Stomach (tissue), 19 donors: ENCODE measurements at places on chromosomes 7 and 10. TPM values are rescaled to one million over a fixed set of nuclear protein-coding genes. Genes with fewer than 3 reads are reported as not detected.

DNA sequence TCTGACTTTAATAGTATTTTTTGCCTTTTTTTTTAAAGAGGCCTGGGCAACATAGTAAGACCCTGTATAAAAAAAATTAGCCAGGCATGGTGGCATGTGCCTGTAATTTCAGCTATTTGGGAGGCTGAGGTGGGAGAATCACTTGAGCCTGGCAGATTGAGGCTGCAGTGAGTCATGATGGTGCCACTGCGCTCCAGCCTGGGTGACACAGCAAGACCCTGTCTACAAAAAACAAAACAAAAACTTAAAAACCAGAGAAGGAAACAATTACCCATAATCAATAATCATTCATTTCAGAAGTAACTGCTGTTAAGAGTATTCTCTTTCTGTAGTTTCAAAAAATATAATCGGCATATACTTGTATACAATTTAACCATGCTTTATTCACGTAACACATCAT lies 28.0 kb downstream of the VPS26A start:
- DNase-seq = no peak

- DNase-seq = no peak
Measured at GRCh38 chr7:157407512-157408257, 70.9 kb downstream of the DNAJB6 start.

DNA sequence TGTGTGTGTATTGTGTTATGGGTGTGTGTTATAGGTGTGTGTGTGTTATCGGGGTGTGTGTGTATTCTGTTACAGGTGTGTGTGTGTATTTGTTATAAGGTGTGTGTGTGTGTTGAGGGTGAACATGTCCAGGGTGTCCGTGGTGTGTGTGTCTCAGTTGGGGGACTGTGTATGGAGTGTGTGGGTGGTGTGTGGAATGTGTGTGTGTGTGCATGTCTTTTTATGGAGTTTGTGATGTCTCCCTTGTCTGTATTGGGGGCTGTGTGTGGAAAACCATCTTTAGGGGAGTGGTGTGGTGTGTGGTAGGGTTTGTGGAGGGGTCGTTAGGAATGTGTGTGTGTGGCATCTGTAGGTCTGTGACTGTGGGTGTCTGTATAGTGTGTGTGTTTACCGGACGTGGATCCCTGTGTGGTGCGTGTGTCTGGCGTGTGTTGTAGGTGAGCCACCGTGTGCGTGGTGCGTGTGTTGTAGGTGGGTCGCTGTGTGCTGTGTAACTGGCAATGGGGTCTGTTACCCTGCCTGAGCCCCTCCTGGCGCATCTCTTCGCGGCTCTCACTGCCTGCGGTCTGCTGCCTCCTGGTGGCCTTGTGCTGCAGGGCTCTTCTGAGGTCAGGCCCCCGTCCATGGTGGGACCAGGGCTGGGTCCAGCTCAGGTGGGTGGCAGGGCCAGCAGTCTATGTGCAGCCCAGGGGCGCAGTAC lies 61.7 kb downstream of the PALD1 start:
- peak; percentile 64 for DNase-seq

DNA sequence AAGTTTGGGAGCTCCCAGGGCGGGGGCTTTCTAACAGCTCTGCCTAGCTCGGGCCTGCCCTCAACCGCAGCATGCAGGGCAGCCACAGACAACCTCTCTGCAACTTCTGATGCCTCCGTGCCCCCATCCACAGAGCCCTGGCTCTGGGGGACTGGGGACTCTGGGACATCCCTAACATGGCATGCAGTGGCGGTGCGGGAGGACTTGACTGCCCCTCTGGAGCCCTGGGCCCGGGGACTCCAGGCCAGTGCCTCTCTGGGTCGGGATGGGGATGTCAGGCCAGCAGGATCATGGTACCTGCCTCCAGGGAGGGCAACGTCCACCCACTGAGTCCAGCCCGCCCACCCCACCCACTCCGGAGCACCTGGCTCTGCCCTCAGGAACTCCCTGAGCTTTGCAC lies 520 bp upstream of the AQP1 start:
- DNase-seq = no peak

- DNase-seq = no peak
Measured at GRCh38 chr10:49629431-49629881, 15.6 kb downstream of the CHAT start.

DNA sequence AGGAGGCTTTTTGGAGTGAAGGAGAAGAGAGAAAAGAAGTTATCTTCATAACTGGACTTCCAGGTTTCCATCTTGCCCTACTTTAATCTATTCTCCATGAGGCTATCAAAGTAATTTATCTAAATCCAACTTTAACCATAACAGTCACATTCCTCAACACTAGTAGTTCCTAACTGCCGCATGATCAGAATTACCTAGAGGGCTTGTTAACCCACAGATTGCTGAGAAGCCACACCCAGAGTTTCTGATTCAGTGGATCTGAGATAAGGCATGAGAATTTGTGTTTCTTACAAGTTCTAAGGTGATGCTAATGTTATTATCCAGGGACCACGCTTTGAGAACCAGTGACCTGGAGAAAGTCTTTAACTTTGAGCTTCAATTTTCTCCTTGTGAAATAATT lies 8.3 kb upstream of the COL1A2 start:
- DNase-seq = no peak

DNA sequence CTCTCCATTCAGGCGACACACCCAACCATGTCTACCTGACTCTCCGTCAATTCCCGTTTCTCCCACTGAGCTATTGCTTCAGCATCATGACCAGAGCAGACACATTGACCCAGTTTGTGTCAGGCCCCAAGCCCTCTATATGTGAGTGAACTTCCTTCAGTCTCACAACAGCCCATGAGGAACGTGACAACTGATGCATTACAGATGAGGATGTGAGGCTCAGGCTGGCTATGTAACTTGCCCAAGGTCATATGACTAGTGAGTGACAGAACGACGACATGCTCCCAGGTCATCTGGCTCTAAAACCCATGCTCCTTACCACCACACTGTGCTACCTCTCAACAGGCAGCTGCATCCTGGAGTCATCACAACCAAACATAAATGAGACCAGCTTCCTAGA lies 3.7 kb downstream of the TMEM140 start:
- DNase-seq = no peak

The CLDN4 gene
- total RNA-seq = 15.6 TPM

The SAP25 gene
- total RNA-seq = not detected

The FRAT2 gene
- total RNA-seq = 12.1 TPM

The UPK3B gene
- total RNA-seq = 2.0 TPM

The PRKG1 gene
- 11.6 TPM for total RNA-seq

The UCMA gene
- not detected for total RNA-seq

The SFTPA1 gene
- 525 TPM for total RNA-seq

The TMEM176A gene
- 35.8 TPM for total RNA-seq

The PDCD11 gene
- total RNA-seq = 17.9 TPM
